ENCODE measurements at places on chromosomes 4 and X.

DNA sequence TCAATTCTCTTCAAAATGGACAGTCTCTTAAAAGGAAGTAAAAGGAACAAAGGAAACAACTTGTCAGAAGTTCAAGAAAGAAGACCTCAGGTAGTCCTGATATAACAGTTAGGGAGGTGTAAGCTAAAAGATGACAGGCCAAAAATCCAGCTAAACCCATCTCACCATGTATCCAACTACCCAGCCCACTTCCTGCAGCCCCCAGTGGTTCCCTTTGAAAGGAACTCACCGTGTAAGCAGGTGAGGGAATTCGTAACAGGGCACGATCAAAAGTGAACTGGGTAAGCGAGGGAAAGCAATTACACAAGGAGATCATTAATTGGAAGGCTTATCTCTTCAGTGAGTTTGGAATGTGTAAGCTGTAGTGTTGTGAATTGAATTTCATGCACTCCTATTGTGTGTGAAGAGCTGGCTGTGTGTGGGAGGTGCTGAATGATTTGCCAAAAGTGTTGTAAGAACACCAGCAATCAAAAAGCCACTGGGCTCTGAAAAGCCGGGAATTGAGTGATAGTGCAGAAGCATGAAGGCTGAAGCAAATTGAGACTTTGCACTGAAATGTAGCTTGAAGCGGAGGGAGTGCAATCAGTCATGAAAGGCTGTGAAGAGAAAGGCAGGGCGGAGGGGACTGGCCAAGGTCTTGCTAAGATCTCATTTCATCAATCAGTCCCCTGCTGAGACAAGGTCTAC lies 914.2 kb upstream of the LCORL start:
- DNase-seq = no peak

DNA sequence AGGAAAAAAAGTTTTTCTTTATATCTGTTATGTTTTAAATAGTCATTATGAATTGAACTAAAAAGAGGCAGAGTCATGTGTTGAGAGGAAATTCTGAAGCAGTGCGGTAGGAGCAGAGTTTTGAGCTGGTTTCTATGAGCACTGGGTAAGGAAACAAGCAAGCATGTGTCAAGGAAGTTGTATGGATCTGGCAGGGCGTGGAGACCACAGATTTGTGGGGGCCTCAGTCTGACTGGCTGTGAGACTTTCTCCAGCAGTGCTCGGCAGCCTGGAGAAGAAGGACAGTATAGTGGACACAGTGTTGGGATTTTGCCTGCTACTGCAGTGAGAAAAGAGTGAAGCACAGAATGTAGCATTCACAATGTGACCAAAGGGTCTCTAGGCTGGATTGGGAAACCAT lies 399.1 kb downstream of the INPP4B start:
- no peak for DNase-seq

DNA sequence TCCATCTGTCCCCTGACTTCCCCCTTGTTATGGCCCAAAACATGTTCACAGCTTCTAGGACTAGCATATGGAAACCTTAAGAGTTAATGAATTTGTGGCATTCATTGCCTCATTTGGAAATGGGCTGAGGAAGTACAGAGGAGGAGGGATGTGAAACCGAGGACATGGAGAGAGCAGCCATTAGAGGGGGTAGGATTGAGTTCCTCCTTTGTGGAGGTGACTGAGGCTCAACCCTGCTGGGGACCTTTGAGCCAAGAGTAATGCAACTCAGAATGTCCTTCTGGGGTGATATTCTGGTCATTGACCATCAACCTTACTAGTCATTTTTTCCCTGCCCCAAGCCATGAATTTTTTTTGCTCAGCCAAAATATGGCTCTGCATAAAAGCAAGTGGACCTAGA lies 109.4 kb downstream of the ZNF518B start:
- no peak for DNase-seq

GRCh38 chr4:136935305-136935704 lies 597.0 kb downstream of the PCDH18 start:
- DNase-seq = no peak

- no peak for DNase-seq
Observed at GRCh38 chr4:74098427-74098994, 484 bp downstream of the CXCL2 start.

GRCh38 chr4:137707626-137708025 lies 175.3 kb upstream of the PCDH18 start:
- DNase-seq = no peak

DNA sequence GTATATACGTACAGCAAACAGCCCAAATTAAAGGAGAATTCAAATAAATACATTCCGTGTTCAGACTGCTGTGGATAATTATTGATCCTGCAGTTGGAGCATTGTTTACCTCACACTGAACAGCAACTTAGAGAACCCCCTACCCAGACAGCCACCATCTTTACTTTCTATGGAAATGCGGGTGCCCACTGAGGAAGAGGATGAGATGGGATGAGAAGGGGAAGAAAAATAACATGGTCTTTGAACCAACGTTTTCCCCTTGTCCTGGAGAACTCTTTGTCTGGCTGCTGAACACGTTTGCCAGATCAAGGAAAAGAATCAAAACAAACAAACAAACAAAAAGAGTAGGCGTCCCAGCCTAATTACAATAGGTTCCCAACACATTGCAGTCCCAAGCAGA lies 1.5 kb downstream of the TSPAN5 start:
- DNase-seq = no peak

DNA sequence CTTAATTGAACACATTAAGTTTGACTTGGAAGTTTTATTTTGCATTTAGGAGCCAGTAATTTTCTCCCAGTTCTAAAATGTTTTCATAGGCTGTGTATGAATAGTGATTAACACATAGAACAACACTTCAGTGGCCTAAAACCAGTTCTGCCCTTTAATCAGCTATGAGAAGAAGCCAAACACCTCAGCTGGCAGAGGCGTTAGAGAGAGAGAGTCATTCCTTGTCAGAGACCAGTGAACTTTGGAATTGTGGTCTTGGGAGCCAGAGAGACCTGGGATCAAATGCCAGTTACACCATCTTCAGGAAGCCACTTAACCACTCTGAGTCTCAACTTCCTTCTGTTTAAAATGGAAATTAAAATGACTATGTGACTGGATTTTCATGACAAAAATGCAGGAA lies 39.3 kb upstream of the PRPS2 start:
- DNase-seq = no peak

DNA sequence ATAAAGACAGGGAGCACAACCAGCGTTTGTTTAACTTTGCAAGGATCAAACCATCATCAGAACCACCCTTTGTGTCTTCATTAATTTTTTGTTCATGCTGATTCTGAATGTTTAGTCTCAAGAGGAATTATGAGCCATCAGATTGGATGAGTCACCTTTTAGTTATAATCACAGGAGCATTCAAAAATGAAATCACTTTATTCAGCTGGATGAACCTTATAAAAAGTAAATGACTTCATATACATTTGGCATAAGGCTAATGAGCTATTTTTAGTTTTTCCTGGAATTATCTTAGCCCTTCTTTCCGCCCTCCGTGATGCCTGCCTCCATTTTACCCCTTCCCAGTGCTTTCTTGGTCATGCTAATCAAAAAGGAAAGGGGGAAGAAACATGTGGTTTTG lies 103.6 kb downstream of the SORBS2 start:
- no peak for DNase-seq

DNA sequence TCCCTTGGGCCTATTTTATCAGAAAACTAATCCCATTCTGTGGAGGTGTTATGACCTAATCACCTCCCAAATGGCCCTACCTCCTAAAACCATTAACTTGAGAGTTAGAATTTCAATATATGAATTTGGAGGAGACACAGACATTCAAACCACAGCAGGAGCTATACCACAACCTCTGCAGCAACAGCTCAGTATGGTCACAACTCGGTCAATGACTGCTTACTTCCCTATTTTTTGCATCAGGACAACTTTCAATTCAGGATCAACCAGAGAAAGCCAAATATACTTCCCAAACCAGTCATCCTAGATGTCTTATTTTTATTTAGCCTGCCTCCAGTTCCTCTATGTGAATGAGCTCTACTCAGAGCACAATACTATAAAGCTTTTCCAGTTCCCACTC lies 11.3 kb upstream of the SMARCA5 start:
- DNase-seq = no peak

- no peak for DNase-seq
Observed at GRCh38 chr4:114015444-114015899, 36.0 kb upstream of the ARSJ start.

GRCh38 chr4:42320822-42321388 lies 76.4 kb upstream of the SHISA3 start:
- no peak for DNase-seq

- no peak for DNase-seq
Observed at GRCh38 chr4:145483514-145483913, 1.9 kb downstream of the SMAD1 start.

Measured in esophagus squamous epithelium (tissue), 5 donors.